ENCODE measurements at places on chromosomes 12 and 14.
A peak's percentile ranks its signal among the peaks of the same experiment; 100 is the strongest.

DNA sequence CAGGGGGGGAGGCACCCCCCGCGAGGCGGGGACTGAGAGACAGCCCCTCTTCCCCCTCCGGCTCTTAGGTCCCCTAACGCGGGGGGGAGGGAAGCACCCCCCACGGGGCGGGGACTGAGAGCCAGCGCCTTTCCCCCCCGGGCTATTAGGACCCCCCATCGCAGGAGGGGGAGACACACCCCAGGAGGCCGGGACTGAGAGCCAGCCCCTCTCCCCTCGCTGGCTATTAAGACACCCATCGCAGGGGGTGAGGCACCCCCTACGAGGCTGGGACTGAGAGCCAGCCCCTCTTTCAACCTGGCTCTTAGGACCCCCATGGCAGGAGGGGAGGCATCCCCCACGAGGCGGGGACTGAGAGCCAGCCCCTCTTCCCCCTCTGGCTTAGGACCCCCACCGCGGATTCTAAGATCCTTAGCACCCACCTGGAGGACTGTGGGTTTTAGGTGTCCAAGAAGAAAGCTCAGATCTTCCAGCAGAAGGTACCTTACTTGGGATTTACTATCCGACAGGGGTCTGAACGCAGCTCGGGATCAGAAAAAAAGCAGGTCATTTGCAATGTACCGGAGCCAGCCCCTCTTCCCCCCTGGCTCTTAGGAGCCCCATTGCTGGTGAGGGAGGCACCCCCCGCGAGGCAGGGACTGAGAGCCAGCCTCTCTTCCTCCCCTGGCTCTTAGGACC is 197.8 kb upstream of the PZP start:
- DNase-seq: no peak

DNA sequence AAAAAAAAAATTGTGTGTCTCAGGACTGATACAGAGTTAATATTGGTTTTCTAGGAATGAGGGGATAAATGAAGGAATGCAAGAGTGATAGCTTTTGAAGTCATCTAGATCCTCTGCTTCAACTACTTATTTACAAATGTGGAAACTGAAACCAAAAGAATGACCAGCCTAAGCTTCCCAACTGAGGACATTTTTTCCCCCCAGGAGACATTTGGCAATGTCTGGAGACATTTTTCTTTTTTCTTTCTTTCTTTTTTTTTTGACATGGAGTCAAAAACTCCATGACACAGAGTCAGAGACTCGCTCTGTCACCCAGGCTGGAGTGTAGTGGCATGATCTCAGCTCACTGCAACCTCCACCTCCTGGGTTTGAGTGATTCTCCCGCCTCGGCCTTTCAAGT is 15.3 kb downstream of the DLK1 start:
- no peak for DNase-seq

- no peak for DNase-seq
Observed at GRCh38 chr14:87171141-87171540, 821.8 kb downstream of the GALC start.

DNA sequence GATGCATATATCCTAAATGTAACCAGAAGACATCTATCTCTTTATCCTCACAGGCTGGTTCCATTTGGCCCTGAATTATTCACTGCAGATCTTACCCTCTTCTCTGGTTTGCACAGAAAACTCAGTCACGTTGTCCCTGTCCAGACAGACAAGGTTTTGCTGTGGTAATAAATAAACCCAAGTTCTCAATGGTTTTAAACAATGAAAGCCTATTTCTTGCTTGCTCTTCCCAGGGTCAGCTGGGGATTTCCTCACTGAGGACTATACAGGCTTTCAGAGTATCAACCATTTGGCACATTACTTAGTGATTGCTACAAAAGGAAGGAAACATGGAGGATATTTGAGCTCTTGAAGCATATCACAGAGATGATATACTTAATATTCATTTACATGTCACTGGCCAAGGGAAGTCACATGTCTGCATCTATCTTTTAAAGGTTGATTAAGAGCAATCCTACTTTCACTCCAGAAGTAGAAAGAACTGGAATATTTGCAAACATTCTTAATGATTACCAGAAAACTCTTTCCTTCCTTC is 24.4 kb upstream of the E2F7 start:
- no peak for DNase-seq

GRCh38 chr12:65640489-65640901 is 183.8 kb upstream of the HMGA2 start:
- no peak for DNase-seq

DNA sequence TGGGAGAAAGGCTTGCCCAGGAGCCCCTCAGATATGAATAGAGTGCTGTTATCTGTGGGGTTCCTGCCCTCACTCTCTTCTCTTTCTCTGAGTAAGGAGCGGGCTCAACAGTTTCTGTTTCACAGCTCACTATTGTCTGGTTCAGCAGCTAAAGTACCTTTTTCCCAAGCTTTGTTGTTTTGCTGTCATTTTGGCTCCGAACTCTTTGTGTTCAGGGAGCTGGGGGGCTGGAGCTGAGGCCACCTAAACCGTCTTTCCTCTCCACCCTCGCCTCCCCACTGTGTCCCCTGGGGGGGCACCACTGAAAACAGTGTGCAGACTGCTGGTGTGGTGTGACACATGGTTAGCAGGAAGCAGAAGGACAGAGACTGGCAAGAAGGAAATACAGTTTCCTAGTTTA is 51.4 kb downstream of the FBXW8 start:
- DNase-seq: no peak

- DNase-seq: no peak
Observed at GRCh38 chr14:30427401-30427800, 131.6 kb upstream of the G2E3 start.

- DNase-seq: no peak
Observed at GRCh38 chr12:98162906-98163678, 352.3 kb upstream of the TMPO start.

GRCh38 chr12:115990241-115990640 is 287.3 kb downstream of the MED13L start:
- DNase-seq: no peak

DNA sequence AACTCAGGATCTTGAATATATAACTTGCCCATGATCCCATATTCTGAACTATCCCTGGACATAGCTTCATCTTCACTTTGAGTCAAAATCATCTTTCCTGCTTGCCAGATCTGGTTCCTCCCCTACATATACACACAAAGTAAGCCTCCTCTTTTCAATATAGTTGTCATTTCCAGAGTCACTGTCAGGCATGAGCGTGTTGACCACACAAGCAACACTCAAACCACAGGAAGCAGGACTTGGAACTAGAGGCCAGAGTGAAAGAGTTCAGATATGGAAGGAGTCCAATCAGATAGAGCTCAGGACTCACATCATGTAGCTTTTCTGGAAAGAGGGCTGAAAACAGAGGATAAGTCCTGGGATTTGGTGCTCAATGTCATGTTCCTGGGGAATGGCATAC is 1140.6 kb downstream of the BCL11B start:
- no peak for DNase-seq

DNA sequence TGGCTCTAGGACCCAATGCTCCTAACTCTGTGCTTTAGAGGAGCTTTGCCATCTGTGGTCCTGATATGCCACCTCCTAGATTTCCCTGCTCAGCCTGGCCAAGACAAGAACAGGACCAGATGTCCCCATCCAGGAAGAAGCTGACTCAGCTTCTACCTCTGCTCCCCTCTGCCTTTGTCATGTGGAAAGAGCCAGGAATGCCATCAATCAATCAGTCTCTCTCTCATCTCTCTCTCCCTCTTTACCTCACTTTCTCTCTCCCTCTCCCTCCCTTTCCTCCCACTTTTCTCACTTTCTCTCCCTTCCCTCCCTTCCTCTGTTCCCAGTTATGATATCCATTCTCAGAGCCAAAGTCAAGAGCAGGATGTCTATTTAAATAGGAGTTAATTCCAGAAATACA is 892.5 kb upstream of the TMEM132C start:
- no peak for DNase-seq

DNA sequence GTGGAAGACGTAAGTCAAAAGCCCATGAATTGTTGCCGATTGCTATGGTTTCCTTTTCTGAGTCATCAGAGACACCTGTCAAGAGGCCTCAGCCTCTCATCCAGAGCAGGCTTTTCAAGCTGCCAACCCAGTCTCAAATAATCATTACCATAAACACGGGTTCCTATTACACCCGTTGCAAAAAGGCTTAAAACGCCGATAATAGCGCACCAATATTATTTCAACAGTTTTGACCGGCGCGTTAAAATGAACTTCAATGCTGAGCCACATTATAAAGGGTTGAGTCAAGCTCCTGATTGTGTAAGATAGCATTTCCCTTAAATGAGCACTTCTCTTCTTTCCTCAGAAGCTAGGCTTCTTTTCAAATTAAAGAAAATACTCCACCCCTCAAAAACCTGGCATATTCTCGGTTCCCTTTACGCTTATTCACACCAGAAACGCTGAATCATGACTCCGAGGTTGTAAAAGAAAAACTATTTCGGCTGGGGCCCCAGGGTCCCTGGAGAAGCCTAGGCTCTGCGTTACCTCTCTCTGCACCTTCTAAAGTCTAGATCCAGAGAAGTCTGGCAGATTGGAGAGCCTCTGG is 1.4 kb downstream of the TMTC1 start:
- no peak for DNase-seq

GRCh38 chr12:104788840-104789271 is 169.2 kb downstream of the SLC41A2 start:
- DNase-seq: no peak

- no peak for DNase-seq
Observed at GRCh38 chr14:54312166-54312801, 84.5 kb upstream of the CDKN3 start.

DNA sequence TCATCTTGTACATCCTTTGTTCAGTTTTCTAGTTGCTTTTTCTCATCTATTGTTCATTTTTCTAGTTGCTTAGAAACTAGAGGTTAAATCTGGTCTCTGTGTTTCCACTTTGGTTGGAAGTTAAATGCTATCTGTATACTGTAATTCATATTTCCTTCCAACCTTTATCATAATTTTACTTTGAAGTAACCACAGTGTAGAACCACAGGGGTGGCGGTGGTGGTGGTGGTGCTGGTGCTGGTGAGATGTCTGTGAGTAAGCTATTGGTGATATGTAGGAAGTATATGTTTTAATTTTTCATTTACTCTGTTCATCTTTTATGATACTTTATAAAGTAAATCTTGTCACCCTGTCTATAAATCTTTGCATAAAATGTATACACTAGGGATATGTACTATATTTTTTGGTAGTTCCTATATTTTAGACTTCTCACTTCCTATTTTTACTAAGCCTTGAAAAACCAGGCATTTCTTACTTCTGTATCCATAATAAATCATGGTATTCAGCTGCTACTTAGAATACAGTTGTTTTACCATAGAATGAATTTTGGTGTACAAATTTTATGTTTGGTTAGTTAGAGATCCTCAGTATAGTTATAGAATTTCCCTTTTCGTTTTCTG is 31.9 kb downstream of the CCDC91 start:
- DNase-seq: no peak

GRCh38 chr12:570435-570920 is 92.8 kb downstream of the NINJ2 start:
- peak; percentile 13 for DNase-seq

GRCh38 chr12:132227782-132228475 is 83.7 kb downstream of the NOC4L start:
- DNase-seq: no peak

DNA sequence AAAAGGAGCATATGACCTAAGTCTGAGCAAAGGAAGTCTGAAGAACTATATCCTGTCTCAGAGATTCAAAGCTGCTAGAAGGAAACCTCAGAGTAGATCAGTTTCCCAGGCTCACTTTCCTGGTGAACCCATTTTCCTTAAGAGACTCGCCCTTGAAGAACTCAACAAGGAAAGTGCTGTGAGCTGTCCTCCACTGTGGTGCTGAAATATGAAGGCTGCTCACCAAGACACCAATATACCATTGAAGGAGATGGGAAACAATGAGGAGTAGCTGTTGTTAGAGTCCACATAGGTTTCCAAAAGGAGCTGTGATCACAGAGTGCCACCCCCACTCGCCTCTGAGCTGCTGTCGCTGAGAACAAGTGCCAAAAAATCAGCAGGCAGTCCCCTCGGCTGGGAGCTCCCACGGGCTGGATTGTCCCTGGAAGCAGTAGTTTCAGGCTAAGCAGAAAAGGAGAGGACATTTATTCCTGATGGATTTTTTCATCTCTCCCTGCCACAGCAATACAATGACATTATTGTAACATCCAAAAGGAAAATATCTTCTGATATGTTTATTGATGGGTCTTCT is 282.1 kb downstream of the RPS29 start:
- peak; percentile 3 for DNase-seq

GRCh38 chr12:40063414-40063813 is 42.5 kb downstream of the SLC2A13 start:
- DNase-seq: no peak

DNA sequence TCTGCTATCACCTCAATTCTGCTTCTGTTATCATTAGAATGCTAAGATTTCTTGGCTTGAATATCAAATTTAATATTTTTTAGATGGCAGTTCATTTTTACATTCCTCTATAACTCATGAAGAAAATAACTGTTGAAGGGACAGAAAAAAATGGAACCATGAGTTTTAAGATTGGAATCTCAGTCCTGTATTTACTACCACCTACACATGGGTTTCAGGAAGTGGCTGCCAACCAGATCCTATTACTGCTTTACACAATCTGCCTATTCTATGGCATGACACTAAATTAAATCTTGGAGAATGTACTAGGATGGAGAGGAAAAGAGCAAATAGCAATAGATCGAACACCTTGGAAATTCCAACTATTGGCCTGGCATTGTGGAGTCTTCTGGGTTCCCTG is 140.8 kb downstream of the DUSP6 start:
- DNase-seq: no peak

GRCh38 chr14:88934351-88934806 is 109.9 kb downstream of the TTC8 start:
- no peak for DNase-seq

GRCh38 chr12:26937443-26937862 is 328 bp downstream of the INTS13 start:
- DNase-seq: no peak

DNA sequence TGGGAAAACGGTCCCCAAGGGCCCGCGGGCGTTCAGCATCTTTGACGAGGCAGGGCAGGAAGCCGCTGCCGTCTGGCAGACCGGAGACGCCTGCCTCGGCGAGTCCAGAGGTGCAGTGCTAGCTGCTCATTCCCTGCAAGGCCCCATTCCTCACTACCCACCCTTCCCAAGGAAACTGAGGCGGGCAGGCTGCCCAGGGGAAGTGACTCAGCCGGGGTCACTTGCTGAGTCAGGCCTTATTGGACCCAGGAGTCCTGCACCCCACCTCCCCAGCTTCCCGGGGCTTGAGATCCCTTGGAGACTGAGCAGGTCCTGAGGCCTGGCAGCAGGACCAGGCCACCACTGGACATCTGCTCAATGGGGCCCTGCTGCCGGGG is 3.7 kb downstream of the SH2B3 start:
- no peak for DNase-seq

DNA sequence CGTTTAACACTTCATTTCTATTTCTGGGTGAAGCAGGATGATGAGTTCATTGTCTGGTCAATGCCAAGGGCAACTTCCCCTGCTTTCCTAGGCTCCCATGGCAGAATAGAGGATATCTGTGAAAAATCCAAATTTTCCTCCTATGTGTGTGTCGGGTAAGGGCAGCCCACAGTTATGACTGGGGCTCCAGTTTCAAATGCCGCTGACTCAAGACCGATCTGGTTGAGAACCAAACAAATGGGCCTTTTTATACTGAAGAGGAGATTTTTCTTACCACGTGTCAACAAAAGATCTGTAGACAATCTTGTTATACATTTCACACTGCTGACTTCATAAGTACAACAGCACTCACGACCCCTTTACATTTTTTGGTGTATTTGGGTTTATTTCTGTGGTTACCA is 120.8 kb downstream of the CHST11 start:
- no peak for DNase-seq
